Stimulated activated CD8-positive, alpha-beta memory T cell treated with anti-CD3 and anti-CD28 coated beads, Interleukin-15, amount 100 ng/mL, for 4 hours (primary cell): ENCODE measurements at places on chromosomes 16 and 17.
A peak's percentile ranks its signal among the peaks of the same experiment; 100 is the strongest.

DNA sequence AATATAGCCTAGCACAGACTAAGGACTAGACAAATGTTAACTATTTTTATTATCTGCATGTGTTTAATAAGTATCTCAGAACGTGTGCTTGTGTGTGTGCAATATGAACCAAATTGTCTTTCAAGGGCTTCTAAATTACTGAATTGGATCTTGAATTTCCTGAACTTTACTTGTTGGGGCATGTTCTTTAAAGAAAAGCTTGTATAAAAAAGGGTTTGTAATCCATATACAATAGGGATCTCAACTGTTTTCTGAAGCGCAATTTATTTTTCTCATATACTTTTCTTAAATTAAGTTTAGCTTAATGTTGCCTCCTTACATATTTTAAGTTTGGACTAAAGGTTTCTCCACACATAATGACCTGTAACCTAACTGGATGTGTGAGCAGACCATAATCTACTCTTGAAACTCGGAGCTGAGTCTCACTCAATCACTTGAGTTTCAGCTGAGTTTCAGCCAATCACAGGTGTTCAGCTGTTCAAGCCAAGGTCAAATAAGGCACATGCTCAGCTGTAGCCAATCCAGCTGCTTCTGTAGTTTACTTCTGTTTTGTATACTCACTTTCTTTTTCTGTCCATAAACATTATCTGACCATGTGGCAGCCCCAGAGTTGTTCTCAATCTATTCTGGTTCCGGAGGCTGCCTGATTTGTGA, 72.3 kb downstream of the CDK5R1 start:
- DNase-seq = no peak

DNA sequence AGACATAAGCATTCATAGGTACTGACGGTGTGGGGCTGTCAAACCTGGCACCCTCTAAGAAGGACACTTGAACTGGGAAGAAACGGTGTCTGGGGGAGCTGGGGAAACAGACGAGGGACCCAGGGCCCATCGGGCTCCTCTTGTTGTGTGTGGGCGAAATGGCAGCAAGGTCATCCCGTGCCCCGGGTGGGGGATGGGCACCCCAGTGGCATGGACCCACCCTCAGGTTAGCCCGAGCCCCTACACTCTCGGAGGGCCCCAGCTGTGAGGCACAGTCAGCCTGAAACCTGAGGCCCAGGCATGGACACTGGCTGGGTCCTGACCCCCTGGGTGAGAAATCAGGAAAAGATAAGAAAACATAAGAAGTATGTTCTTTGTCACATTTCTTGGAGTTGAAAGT, 57.1 kb downstream of the MYO18A start:
- no peak for DNase-seq

- DNase-seq = no peak
Measured at GRCh38 chr16:85652431-85653221, 36.1 kb downstream of the GINS2 start.

DNA sequence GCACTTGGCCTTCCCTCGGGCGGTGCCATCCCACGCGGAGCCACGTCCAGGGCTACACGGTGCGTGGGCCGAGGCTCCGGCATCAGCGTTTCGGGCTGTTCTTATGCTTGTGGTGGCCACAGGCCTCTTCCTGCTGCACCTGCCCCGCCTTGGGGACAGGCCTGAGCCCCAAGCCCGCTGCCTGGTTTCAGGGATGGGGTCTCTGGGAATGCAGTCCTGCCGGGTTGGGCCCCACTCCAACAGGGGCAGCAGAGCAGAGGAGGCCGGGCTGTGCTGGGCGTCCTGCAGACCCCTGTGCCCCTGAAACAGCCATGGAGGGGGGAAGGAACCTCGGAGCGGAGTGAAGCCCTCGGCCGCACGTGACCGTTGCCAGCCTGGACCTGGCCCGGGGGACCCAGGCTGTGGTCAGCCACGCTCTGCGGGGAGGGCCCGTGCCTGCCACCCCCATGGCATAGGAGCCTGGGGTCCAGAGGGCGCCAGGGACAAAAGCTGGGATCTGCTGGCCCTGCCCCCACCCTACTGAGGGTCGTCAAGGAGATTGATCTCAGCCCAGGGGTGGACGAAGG, 453 bp upstream of the WFIKKN1 start:
- no peak for DNase-seq

GRCh38 chr16:253833-254232, 19.2 kb downstream of the FAM234A start:
- no peak for DNase-seq

- no peak for DNase-seq
Measured at GRCh38 chr16:31216422-31217135, at the start of gene PYDC1. PYDC1 (minus strand) TSS chr16:31217135; CDS start chr16:31217028, 107 bp downstream.

DNA sequence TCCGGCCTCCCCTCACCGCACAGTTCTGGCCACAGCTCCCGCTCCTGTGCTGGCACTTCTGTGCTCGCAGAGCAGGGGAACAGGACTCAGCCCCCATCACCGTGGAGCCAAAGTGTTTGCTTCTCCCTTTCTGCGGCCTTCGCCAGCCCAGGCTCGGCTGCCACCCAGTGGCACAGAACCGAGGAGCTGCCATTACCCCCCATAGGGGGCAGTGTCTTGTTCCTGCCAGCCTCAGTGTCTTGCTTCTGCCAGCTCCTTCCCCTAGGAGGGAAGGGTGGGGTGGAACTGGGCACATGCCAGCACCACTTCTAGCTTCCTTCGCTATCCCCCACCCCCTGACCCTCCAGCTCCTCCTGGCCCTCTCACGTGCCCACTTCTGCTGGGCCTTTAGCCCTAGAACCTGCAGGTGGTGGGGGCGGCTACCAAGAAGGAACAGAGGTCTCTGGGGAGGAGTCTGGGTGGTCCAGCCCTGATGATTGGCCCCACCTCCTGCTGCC, 645 bp upstream of the ELMO3 start:
- DNase-seq = no peak

- DNase-seq = peak; percentile 7
Measured at GRCh38 chr17:50630524-50631194, 4.0 kb upstream of the ABCC3 start.

DNA sequence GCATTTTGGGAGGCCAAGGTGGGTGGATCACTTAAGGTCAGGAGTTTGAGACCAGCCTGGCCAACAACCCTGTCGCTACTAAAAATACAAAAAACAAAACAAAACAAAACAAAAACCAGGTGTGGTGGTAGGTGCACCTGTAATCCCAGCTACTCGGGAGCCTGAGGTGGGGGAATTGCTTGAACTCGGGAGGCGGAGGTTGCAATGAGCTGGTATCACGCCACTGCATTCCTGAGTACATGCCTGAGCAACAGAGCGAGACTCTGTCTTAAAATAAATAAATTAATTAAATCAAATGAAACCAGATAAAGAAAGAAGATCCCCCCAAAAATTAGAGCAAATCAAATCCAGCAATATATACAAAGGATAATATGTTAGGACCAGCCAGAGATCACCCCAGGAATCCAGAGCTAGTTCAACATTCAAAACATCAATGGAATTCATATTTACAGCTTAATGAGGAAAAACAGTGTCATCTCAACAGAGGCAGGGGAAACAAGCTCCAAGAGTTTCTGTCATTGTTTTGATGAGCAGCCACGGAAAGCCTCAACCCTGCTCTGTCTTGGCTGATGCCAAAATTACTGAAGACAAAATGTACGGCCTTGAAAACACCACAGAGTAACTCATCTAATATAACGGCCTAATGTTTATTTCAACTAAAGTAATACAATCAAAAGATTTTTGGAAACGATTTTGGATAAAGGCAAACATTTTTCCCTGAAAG, 3.7 kb downstream of the PEMT start:
- DNase-seq = no peak

DNA sequence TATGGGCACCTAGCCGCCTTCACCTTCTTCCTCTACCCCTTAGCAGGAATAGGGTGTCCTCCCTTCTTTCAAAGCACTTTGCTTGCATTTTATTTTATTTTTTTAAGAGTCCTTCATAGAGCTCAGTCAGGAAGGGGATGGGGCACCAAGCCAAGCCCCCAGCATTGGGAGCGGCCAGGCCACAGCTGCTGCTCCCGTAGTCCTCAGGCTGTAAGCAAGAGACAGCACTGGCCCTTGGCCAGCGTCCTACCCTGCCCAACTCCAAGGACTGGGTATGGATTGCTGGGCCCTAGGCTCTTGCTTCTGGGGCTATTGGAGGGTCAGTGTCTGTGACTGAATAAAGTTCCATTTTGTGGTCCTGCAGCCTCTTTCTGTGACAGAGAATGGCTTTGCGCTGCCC, 4.6 kb downstream of the TMUB2 start:
- no peak for DNase-seq

GRCh38 chr16:30557707-30557956, 542 bp downstream of the ZNF764 start:
- DNase-seq = no peak

GRCh38 chr17:75970626-75971025, 8.3 kb downstream of the ACOX1 start:
- no peak for DNase-seq

DNA sequence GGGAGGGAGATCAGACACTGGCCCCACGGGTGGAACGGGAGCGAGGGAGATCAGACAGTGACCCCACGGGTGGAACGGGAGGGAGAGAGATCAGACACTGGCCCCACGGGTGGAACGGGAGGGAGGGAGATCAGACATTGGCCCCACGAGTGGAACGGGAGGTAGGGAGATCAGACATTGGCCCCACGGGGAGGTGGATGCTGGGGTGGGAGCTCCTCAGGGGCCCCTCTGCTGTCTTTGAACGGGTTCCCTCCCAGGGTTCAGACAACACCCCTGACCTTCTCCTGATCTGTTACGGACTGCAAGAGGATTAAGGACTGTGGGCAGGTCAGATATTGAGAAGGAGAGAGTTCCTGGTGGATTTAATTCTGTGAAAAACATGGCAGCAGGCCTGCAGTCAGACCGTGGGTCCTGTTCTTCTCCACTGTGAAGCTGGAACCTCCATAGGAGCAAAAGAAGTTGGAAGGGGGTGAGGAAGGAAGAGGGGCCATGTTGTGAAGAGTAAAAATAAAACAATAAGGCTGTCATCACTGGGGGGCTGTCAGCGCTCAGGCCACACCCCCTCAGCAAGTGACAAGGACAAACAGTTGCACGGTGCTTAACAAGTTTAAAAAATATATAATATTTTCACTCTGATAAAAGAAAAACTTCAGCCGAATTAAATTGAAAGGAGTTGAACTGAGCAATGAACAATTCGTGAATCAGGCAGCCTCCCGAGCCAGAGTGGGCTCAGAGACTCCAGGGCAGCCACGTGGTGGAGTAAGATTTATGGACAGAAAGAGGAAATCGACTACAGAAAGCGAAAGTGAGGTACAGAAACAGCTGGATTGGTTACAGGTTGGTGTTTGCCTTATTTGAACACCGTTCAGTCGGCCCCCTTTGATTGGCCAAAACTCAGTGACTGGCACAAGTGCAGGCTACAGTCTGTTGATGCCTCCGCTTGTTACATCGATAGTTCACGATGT, 348.7 kb upstream of the TNRC6C start:
- DNase-seq = peak; percentile 23
